ENCODE measurements at places on chromosomes 3 and 15. TPM values are rescaled to one million over a fixed set of nuclear protein-coding genes. Genes with fewer than 3 reads are reported as not detected.

DNA sequence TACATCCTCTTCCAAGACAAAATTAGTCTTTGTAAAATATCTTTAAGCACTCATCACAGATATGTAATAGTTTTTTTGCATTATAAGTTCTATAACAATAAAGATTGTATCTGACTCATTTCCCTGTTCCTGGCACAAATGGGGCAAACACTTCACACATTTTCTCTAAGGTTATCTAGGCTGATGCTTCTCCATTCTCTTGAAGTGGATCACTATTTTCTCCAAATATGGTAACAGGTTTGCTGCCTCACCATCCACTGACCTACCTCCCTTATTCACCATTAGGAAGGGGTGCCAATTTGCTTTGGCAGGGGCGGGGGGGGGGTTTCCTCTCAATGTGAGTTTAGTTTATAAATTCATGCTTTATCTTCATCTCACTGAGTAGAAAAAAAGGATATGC is 767.7 kb upstream of the LMCD1 start:
- H3K27ac ChIP-seq: no peak overlapping the region
- H3K4me3 ChIP-seq: no peak overlapping the region
- no peaks in the 10 kb centered on the region for H3K36me3 ChIP-seq
- DNase-seq: no peak
- H3K27me3 ChIP-seq: no peaks in the 10 kb centered on the region
- no peaks in the 10 kb centered on the region for H3K4me1 ChIP-seq

DNA sequence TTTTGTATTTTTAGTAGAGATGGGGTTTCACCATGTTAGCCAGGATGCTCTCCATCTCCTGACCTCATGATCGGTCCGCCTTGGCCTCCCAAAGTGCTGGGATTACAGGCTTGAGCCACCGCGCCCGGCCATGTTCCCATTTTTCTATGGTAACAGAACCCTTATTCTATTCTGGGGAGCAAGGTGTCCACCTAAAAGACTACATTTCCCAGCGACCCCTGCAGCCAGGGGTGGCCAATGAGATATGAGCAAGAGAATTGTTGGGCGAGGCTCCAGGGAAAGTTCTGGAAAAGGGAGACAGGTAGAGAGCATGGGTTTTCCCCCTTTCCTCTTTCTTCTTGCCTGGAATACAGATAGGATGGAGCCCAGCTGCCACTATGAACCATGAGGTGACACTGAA is 96.9 kb downstream of the LINGO1 start:
- H3K4me1 ChIP-seq: peaks cover 29% of the 10 kb centered on the region
- no peak overlapping the region for H3K27ac ChIP-seq
- H3K36me3 ChIP-seq: no peaks in the 10 kb centered on the region

GRCh38 chr15:58549013-58549784 is 117.4 kb downstream of the LIPC start:
- peaks cover 2% of the 10 kb centered on the region for H3K27me3 ChIP-seq
- no peaks in the 10 kb centered on the region for H3K36me3 ChIP-seq
- H3K4me1 ChIP-seq: peaks cover 59% of the 10 kb centered on the region
- H3K27ac ChIP-seq: no peak overlapping the region
- no peak overlapping the region for H3K4me3 ChIP-seq

DNA sequence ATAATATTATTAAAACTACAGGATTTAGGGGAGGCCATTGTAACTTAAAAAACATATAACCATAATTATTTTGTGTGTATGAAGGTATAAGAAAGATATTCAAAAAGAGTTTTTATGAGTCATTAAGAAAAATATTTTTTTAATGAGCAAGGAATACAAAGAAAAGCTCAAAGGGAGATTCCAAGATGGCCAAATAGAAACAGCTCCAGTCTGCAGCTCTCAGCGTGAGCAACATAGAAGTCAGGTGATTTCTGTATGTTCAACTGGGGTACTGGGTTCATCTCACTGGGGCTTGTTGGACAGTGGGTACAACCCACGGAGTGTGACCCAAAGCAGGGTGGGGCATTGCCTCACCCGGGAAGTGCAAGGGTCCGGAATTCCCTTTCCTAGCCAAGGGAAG is 336.1 kb downstream of the TBL1XR1 start:
- H3K27ac ChIP-seq: no peak overlapping the region
- H3K4me1 ChIP-seq: peaks cover 4% of the 10 kb centered on the region
- H3K36me3 ChIP-seq: peaks cover 8% of the 10 kb centered on the region
- no peak for DNase-seq
- no peaks in the 10 kb centered on the region for H3K27me3 ChIP-seq

- no peak for DNase-seq
- peaks cover 25% of the 10 kb centered on the region for H3K4me1 ChIP-seq
- H3K36me3 ChIP-seq: peaks cover 4% of the 10 kb centered on the region
- no peak overlapping the region for H3K27ac ChIP-seq
Measured at GRCh38 chr3:133803469-133803868, 2.1 kb upstream of the SRPRB start.

- no peak overlapping the region for H3K4me3 ChIP-seq
- DNase-seq: peak; percentile 68
- no peaks in the 10 kb centered on the region for H3K36me3 ChIP-seq
- H3K27ac ChIP-seq: no peak overlapping the region
- peaks cover 14% of the 10 kb centered on the region for H3K4me1 ChIP-seq
Measured at GRCh38 chr3:39189150-39189958, 3.0 kb downstream of the XIRP1 start.

DNA sequence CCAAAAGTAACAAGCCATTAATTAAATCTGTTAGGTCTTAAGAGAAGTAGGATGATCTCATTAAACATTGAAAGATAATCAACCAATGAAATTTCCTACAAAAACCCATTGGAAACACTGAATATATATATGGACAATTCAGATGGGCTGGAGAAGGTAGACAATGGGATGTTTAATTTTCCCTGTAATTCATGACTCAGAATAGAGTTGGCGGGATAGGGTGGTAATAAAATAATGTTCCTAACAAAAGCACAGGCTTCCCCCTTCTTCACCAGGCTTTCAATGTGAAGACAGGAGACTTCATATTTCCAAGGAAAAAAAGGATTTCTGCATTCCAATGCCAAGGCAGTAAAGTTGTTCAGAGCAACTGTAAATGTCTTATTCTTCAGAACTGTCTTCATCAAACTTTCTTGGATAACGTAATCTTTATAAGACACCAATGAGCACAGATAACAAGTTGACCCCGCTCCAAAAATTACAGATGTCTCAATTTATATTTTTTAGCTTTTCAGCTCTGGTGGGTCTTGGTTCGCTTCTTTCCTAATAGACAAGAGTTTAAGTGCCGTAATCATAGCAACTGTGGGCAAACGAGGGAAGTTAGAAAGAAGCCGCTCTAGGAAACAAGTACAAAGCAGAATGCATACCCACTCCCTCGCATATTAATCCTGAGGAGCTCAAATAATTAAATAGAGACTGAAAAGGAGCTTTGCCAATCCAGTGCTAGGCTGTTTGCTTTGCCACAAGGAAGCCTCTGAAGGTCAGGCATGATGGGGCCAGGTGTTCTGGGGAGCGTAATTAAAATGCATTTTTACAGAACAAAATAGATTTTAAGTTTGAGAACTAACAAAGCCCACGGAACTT is 377.0 kb downstream of the FOXP1 start:
- peaks cover 69% of the 10 kb centered on the region for H3K4me1 ChIP-seq
- no peaks in the 10 kb centered on the region for H3K36me3 ChIP-seq
- H3K4me3 ChIP-seq: no peak overlapping the region
- H3K27me3 ChIP-seq: no peaks in the 10 kb centered on the region
- peak overlapping the region; percentile 14 for H3K27ac ChIP-seq

GRCh38 chr15:75584121-75584520 is 5.0 kb upstream of the PTPN9 start:
- no peaks in the 10 kb centered on the region for H3K36me3 ChIP-seq
- H3K4me3 ChIP-seq: no peak overlapping the region
- DNase-seq: no peak
- H3K4me1 ChIP-seq: peaks cover 12% of the 10 kb centered on the region
- H3K27me3 ChIP-seq: no peaks in the 10 kb centered on the region
- no peak overlapping the region for H3K27ac ChIP-seq

GRCh38 chr3:195757438-195757770 is 36.6 kb downstream of the MUC20 start:
- H3K27ac ChIP-seq: no peak overlapping the region
- H3K4me1 ChIP-seq: no peaks in the 10 kb centered on the region

- H3K36me3 ChIP-seq: no peaks in the 10 kb centered on the region
- H3K4me1 ChIP-seq: peaks cover 20% of the 10 kb centered on the region
- H3K27me3 ChIP-seq: no peaks in the 10 kb centered on the region
- H3K27ac ChIP-seq: no peak overlapping the region
Measured at GRCh38 chr15:56775641-56776040, 42.3 kb upstream of the ZNF280D start.

Gene CHRFAM7A
- total RNA-seq: 4.4 TPM

Gene MOBP
- not detected for total RNA-seq

Gene CEMIP
- 146 TPM for total RNA-seq
